ENCODE measurements at places on chromosomes 12 and 14.

DNA sequence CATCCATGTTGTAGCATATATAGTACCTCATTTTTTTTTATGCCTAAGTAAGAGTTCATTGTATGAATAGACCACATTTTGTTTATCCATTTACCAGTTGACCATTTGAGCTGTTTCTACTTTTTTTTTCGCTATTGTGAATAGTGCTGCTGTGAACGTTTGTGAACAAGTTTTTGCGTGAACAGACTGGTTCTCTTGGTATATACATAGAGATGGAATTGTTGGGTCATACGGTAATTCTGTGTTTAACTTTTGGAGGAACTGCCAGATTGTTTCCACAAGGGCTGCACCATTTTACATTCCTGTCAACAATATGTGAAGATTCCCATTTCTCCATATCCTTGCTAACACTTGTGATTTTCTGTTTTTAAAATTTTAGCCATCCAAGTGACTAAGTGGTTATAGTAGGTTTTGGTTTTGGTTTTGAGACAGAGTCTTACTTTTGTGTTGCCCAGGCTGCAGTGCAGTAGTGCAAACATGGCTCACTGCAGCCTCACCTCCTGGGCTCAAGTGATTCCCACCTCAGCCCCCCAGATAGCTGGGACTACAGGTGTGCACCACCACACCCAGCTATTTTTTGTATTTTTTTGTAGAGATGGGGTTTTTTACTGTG lies 68.3 kb upstream of the AMN start:
- DNase-seq: no peak

GRCh38 chr12:116919247-116919661 lies 8.5 kb downstream of the FBXW8 start:
- no peak for DNase-seq

DNA sequence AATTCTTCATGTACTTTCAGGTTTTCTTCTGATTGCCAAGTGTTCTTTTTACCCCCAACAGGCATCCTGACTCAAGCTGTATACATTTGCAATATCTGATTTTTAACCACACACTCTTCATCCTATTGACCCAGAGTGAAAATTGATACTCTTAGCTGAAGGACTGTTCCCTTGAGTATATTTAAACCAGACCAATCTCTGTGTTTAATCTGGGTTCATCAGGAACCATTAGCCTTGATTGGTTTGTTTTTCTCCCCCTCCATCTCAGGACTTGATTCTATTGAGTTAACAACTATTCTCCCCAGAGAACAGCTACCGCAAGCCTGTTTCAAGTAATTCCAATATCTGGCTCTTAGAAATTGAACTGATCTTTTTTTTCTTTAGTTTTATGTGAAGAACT lies 222.3 kb upstream of the NOVA1 start:
- no peak for DNase-seq

DNA sequence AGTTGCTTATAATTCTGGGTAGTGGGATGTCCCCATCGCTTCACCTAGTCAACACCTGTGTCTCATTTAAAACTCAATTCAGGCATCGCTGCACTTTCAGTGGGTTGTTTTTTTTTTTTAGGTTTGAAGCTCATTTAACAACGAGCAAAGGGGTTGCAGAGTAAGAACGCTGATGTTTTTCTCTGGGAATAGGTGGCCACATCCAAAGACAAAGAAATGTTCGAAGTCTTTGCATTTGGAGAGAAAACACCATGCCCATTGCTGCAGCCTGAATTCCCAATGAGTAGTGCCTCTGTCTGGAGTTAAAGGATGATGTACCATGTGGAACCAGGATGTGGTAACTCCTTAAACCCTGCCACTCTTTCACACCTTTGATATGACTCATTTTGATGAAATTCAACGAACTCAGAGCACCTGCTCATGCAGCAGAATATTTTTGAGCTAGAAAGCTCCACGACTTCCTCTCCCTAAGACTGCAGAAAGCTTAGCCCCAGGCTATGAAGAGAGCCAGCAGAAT lies 35.1 kb upstream of the BATF start:
- DNase-seq: no peak

- no peak for DNase-seq
Observed at GRCh38 chr14:99124482-99125105, 147.4 kb downstream of the BCL11B start.

- DNase-seq: no peak
Observed at GRCh38 chr14:100030452-100031153, 34.6 kb upstream of the EVL start.

DNA sequence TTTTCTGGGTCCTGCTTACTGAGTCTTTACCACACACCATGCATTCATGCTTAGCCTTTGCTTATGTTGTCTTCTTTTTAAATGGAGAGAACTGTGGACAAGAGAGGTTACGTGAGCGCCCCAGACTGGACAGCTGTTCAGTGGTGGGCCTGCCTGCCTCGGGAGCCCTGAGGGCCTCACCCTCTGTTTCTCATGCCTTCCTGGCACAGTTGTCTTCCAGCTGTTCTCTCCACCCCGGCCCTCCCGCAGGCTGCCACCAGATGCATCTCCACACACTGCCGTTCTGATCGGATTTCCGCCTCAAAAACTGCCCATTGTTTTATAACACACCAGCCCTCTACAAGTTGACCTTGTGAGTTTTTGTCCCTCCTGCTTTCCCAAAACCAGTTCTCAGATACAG lies 100.8 kb downstream of the SAMD4A start:
- no peak for DNase-seq

DNA sequence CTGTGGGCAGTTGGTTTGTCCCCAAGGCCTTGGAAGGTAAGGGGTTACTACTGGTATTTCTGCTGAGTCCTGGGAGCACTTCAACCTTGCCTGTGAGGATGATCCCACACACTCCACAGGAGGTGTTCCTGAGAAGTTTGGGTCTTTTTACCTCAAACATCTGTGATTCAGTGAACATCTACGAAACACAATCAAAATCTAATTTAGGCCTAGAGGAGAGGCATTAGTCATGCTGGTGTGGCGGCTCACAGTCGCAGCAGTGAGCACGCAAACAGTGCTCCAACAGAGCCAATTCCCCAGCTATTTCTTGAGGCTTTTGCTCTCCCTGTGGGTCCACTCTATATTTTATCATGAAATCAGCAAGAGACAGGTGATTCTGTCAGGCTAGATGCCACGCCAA lies 107.6 kb downstream of the APAF1 start:
- no peak for DNase-seq

DNA sequence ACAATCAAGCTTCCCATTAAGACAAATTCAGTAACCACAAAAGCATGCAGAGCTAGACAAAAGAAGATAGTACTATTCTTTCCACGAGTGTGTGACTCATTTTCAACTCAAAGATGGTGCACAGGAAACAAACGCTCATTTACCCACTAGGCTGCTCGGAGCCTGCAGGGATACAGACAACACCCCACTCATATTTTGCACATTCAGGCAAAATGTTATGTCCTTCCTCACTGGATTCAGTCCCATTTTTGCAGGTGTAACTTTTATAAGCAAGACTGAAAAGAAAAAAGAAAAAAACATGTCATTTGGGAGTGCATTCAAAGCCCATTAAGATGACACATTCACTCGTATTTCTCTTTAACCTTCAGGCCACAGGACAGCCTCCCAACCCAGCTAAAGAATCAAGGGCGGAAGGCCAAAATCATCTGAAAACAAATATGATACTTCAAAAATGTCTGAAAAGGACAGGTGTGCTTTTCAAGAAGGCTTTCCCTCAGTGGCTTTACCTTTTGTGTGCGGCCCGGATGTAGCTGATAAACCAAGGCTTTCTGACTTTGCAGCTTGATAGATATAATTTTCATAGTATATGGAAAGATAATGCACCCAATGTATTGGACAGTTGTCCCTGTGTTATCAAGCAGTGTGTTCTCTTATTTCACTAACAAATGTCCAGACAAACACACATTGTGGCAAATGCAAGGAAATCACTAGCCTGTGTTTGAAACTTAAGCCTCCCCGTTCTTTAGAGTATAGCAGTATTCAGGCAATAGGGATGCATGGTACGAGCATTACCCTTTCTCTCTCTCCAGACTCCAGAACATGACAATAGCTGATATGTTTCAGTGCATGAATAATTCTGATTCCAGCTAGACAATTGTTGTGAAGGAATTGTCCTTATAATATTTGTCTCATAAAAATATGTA lies 147.8 kb upstream of the KRR1 start:
- no peak for DNase-seq

DNA sequence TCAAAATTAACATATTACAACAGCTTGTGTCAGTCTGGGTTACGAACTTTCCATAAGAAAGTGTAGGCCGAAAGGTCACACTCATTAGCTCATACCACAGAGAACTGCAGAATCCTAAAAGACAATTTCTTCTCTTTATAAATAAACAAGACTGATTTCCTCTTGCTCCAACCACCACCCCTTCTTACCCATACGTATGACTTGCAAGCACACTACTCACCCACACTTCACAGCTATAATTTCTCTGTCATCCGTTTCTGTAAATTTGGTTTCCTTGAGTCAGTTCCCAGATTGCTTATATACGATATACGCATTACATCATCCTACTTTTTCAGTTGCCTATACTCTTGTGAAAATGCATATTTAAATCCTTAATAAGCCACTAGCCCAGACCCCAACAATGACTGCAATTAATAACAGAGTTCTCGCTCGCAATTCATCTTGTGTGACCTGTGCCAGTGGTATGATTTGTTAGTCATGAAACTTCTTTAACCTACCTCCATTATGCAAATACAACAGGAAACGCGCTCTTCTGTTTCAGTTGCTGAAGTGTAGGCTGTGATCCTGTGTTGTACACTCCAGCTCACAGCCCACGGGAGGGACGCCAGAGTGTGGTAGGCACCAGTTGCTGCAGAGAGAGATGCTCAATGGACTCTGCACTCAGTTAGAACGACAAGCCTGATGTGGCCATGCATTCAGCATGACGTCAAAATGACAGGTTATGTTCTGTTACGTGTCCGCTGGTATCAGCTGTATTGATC lies 417.6 kb downstream of the PDZRN4 start:
- no peak for DNase-seq

All from stimulated activated CD4-positive, alpha-beta T cell treated with anti-CD3 and anti-CD28 coated beads, Interleukin-1b, Interleukin-23, amount 100 ng/mL, for 24 hours (primary cell).